Natural killer cell (primary cell): ENCODE measurements at places on chromosomes 1 and 21. TPM values are rescaled to one million over a fixed set of nuclear protein-coding genes. Genes with fewer than 3 reads are reported as not detected.
A peak's percentile ranks its signal among the peaks of the same experiment; 100 is the strongest.

GRCh38 chr1:85330214-85330631 lies 53.8 kb upstream of the BCL10 start:
- DNase-seq, result no peak

GRCh38 chr1:83997631-83998030 lies 1.3 kb downstream of the TTLL7 start:
- DNase-seq, result no peak

DNA sequence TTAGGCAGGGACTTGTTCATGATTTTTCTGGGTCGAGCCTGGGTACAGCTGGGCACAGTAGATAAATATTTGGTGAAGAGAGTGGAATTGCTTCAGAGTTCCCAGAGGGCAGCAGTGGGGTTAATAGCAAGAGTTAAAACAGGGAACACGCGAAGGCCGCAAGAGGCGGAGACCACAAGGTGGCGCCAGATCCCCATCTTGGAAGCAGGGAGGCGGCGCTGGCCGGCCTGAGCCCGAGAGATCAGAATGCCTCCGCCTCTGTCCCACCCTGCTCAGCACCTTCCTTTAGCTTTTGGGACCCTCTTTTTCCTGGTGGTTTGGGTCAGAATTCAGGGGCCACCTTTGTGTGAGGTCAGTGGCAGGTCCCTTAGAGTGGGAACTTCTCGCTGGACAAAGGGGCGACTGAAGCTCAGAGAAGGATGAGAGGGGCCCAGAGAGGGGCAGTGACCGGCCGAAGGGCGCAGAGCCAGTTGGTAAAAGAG lies 6.5 kb upstream of the PADI2 start:
- DNase-seq, result peak; percentile 80

GRCh38 chr1:54360165-54361005 lies 45.8 kb downstream of the SSBP3 start:
- DNase-seq, result peak; percentile 38

- DNase-seq, result no peak
These were observed 49.9 kb downstream of the DMRTB1 start for GRCh38 chr1:53508991-53509666.

DNA sequence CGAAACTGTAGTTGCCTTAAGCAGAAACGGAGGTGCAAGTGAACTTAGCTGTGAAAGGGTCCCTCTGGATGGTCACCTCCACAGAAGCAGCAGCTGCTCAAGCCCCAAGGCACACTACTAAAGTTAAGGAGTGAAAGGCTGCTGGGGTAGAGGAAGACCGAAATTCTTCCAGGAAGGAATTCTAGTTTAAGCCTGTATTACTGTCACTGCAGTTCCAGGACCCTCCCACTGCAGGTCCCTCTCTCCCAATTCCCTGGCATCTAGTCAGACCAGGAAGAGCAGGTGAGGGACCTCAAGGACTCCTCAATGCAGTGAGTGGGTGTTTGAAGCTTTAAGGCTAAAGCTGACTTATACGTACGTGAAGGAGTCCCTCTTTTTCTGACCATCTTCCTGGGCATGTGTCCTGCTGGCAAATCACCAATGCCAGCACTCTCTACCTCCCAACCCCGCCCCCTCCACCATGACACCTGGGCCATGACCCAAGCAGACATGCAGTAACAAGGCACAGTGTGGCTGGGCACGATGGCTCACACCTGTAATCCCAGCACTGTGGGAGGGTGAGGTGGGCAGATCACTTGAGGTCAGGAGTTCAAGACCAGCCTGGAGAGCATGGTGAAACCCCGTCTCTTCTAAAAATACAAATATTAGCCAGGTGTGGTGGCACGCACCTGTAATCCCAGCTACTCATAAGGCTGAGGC lies 57.2 kb downstream of the TGFBR3 start:
- no peak for DNase-seq

- no peak for DNase-seq
These were observed 806 bp upstream of the AADACL4 start for GRCh38 chr1:12643079-12643478.

- no peak for DNase-seq
These were observed 18.2 kb upstream of the LAMTOR5 start for GRCh38 chr1:110425612-110426152.

DNA sequence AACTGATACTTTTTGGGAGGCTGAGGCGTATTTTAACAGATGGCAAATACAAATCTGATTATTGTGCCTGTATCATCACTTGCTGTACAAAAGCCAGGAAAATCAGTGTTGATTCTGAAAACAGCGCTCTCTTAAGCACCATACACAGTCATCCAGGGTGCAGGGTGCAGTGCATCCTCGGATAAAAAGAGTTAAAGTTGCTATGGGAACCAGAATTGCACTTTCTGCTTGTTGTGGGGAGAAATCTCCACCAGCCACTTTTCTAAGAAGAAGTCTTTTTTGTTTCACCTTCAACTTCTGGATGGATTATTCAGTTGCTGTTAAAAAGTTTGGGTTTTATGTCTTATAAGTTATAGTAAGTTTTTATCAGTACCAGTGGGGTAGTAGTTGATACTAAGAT lies 3.8 kb downstream of the LAMC1 start:
- no peak for DNase-seq

DNA sequence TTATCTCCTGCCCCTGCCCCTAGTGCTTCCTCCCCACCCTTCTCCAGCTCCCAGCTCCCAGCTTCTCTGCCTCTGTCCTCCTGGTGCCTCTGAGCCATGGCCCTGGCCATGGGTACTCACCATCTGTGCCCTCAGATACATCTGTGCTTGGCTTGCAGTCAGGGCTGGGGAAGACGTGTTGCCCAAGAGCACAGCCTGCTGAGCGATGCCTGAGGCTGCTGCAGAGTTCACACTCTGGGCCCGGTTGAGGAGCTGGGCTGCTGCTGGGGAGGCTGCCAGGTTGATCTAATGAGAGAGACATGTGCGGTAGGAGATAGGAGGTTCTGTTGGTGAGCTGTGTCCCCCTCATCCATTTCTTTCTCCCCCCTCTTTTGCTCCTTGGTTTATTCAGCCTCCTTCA lies 49.4 kb upstream of the A3GALT2 start:
- no peak for DNase-seq

GRCh38 chr1:66809736-66810326 lies 8.8 kb upstream of the INSL5 start:
- no peak for DNase-seq

DNA sequence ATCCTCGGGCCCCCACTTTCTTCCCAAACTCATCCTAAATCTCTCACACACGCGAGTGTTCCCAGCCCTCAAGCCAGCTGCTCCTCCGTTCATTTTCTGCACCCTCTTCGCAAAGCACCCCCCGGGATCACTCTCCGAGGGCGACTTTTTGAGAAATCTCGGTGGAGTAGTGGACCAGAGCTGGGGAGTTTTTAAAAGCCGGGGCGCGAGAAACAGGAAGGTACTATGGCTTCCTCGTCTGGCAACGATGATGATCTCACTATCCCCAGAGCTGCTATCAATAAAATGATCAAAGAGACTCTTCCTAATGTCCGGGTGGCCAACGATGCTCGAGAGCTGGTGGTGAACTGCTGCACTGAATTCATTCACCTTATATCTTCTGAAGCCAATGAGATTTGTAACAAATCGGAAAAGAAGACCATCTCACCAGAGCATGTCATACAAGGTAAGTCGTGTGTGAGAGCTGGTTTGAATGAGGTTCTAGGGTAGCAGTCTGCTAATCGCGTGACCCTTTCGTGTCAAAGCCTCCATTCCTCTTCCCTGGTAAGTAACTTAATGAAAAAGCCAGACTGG lies 800 bp downstream of the DR1 start:
- no peak for DNase-seq

DNA sequence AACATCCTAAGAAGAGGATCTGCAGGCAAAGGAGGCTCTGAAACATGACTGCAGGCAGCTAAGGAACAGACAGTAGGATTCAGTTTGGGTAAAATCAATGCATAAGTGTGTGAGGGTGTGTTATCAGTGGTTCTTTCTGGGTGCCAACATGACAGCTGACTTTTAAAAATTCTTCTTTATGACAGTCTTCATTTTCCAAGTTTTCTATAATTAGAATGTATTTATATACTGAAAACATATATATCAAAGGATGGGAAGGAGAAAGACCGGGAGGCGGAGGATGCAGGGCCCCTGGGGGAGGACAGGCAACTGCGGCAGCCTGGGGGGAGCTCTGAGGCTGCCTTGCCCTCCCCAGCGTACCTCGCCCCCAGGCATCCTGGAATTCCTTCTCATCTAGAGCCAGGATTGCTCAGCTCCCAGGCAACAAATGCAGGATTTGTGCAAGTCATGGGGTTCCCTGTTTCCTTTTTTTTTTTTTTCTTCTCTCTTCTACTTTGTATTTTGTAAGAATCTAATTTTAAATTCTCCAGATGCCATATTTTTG lies 104.8 kb downstream of the CSMD2 start:
- DNase-seq, result no peak

DNA sequence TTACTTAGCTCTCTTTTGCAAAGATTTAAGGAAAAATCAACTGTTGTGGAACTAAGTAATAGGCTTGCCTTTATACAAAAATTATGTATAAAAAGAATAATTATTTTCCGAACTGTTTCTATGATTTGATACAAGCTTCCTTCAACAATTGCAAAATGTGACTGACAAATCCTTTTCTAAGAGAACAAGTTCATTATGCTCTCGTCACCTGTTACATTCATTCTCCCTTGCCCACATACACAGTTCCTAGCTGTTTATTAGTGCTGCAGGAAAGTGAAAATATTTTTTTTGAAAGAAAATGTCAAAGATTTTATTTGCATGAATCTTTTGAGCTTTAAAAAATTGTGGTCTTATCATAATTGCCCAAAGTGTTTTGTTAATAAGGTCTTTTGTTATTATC lies 466.2 kb downstream of the USP25 start:
- DNase-seq, result no peak

GRCh38 chr1:147626739-147627138 lies 43.6 kb downstream of the ACP6 start:
- DNase-seq, result no peak

GRCh38 chr1:75265792-75266191 lies 131.6 kb downstream of the LHX8 start:
- peak; percentile 39 for DNase-seq

- DNase-seq, result no peak
These were observed 10.4 kb downstream of the TAF1A start for GRCh38 chr1:222579316-222579715.

DNA sequence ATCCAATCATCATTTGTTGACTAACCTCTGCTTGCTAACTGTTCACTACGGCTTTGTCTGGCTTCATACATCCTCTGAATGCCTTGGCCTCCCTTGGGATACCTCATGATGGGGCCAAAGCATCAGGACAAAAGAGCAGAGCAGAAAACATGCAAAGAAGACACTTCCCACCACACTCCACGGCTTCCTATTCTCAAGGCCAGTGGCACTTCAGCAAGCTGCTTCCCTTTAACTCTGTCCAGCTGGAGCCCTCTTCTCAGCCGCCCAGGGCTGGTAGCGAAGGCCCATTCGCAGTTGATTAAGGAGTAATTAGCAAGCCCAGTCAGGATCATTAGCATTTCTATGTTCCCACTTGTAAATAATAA lies 224.3 kb upstream of the FGGY start:
- no peak for DNase-seq

DNA sequence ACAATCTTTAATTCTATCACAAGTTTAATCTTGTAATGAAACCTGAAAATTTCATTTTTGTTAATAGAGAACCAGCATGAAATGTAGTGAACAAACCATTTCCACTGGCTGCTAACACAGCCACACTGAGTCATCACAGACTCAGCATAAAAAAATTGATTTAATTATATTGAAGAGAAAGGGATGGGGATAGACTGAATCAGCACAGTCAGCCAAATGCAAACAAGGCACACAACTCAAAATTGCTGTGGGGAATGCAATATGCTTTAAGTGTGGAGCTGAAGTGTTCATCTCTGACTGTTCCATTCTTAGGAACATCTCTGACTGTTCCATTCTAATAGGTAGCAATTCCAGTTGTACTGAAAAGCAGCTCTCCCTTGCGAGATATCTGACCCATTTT lies 299.8 kb downstream of the MRPL39 start:
- no peak for DNase-seq

GRCh38 chr1:67855961-67856360 lies 22.7 kb upstream of the GNG12 start:
- DNase-seq, result no peak

DNA sequence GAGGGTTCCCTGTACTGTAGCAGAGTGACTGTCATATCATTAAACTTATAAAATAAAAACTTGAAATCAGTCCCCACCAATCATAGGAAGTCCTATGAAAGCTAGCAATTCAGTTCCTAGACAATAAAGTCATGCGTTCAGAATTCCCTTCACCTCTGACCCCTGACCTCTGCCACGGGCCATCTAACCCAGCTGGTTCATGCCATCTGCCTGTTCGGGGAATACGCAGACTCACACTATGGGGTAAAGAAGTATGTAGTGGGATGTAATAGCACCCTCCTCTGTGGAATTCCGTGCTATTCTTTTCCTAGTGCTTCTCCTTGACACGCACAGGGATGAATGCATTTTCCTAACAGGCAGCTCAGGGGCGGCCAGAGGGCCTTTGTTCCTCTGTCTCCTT lies 2.1 kb downstream of the GSTM4 start:
- DNase-seq, result no peak

- no peak for DNase-seq
These were observed 13.6 kb downstream of the GBP1 start for GRCh38 chr1:89051300-89051954.

DNA sequence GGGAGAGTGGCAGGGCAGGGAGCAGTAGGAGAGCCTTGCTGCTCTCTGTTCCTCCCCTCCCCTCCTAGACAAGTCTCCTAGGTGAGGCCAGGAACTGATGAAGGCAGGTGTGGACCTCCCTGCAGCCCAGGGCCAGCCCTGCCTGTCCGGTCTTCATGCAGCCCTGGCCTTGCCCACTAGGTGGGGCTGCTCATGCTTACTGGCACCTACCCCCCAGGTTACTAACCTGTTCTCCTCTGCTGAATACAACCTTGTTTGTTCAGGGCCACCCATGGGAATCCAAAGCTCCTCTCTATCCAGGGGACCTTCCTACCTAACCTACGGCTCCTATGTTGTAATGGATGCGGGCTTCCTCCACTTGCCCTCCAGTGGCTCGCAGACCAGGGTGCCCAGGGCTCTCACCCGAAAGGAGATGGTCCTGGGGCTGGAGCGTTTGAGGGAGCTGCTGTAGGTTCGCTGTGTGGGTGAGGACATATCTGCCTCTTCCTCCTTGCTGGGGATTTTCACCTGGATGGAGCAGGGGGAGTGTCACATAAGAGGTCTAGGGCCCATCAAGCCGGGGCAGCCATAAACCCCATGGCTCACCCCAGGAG lies 7.9 kb upstream of the TNNT2 start:
- peak; percentile 39 for DNase-seq

GRCh38 chr1:41485605-41486004 lies 1.1 kb upstream of the EDN2 start:
- no peak for DNase-seq

The KCNA2 gene
- total RNA-seq, result 0.07 TPM

The TNFSF4 gene
- 2.9 TPM for total RNA-seq

The ARHGAP30 gene
- 272 TPM for total RNA-seq

The CD1B gene
- total RNA-seq, result not detected

The CALML6 gene
- 2.1 TPM for total RNA-seq

The S100A7 gene
- total RNA-seq, result not detected

The WNT2B gene
- total RNA-seq, result 0.16 TPM

The OR2L2 gene
- total RNA-seq, result not detected

The ATXN7L2 gene
- total RNA-seq, result 16.4 TPM

The AVPR1B gene
- not detected for total RNA-seq

The EDARADD gene
- 2.6 TPM for total RNA-seq

The PRKACB gene
- 140 TPM for total RNA-seq
